ENCODE measurements at places on chromosomes 1 and 21. TPM values are rescaled to one million over a fixed set of nuclear protein-coding genes. Genes with fewer than 3 reads are reported as not detected.

DNA sequence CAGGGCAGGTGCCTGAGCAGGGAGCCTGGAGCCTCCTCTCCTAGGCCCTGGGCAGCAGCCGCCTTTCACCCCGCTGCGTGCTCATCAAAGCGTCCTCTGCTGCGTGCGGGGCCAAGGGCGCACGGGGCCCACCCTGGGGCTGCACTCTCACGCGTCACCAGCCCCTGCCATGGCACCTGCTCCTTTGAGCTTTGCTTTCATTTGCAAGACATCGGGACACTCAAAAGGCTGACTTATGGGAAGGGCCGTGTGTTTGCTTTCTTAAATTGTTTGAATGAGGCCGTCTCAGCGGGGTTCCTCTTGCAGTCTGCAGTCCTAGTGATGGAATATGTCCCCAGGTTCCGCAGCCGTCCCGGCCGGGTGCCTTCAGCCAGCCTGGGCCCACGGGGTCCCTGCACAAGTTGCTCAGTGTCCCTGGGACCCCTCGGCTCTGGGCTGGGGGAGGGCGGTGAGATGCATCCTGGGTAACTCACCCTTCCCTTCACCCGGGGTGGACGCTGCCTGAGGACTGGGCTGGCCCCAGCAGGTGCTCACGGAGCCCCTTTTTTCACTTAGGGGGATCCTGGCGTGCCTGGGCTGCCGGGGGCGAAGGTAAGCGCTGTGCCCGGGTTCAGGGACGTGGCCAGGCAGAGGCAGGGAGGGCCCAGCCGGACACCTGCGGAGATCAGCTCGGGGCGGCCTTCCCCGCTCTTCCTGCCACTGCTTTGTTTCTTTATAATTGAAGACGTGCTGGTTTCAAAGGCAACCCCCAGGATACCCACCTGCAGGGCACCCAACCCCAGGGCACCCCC lies 53.1 kb downstream of the SLC19A1 start:
- DNase-seq = no peak

CHIA gene
- not detected for total RNA-seq

- DNase-seq = no peak
Measured at GRCh38 chr21:42460391-42461184, 35.4 kb downstream of the RSPH1 start.

KCNJ9 gene
- total RNA-seq = 0.05 TPM
